ENCODE measurements at places on chromosomes 3 and 15.

DNA sequence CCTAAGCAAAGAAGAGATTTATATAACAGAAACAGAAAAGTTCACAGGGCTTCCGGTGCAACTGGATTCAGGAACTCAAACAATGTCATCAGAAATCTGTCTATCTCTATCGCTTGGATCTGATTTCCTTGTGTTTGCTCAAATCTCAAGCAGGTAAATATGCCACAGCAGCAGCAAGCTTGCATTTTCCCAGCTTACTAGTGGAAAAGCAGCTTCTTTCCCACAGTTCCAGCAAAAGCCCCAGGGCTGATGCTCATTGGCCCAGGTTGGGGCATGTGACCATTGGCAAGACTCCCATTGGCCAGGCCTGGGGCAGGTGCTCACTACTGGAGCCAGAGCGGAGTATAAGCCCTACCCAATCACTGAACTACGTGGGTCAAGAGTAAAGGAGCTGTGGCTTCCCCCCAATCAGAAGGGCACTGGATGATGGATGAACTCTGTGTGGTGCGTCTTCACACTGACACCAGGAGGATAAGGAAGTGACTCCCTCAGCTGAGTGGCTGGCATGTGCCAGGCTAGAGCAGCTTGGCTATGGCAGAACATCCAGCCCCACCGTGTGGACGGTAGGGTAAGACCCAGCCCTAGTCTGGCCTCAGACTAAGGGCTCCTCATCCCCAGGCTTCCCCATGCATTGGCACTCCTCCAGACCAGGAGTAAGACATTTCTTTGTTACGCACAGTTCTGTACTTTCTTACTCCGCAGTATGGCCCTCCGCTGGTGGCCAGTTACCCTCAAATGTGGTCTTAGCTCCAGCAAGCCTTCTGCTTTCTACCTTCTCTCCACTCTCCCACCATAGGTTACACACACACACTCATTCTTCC, 13.1 kb upstream of the VIPR1 start:
- no peak for DNase-seq

GRCh38 chr3:176428552-176428951, 768.7 kb downstream of the TBL1XR1 start:
- no peak for DNase-seq

- DNase-seq = no peak
These were observed 215.6 kb upstream of the CD96 start for GRCh38 chr3:111326144-111326995.

DNA sequence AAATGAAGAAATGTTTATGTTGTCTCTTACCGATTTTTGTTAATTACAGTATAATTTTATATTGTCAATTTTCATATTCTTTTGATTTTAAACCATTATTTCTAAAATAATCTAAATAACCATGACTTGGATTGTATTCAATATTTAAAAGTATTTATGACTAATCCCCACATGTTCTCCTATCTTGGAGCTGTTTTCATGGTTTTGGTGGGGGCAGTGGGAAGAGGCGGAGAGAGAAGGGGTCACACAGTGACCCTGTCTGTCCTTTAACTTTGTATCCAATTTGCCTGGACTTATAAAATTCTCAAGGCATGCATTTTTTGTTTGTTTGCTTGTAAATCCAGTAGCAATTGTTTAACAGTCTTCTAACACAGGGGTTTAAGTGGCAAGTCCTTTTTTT, 407.4 kb downstream of the NTRK3 start:
- no peak for DNase-seq

GRCh38 chr3:51657234-51657633, 13.8 kb upstream of the TEX264 start:
- no peak for DNase-seq

GRCh38 chr3:126509597-126510307, 7.8 kb downstream of the UROC1 start:
- DNase-seq = no peak

DNA sequence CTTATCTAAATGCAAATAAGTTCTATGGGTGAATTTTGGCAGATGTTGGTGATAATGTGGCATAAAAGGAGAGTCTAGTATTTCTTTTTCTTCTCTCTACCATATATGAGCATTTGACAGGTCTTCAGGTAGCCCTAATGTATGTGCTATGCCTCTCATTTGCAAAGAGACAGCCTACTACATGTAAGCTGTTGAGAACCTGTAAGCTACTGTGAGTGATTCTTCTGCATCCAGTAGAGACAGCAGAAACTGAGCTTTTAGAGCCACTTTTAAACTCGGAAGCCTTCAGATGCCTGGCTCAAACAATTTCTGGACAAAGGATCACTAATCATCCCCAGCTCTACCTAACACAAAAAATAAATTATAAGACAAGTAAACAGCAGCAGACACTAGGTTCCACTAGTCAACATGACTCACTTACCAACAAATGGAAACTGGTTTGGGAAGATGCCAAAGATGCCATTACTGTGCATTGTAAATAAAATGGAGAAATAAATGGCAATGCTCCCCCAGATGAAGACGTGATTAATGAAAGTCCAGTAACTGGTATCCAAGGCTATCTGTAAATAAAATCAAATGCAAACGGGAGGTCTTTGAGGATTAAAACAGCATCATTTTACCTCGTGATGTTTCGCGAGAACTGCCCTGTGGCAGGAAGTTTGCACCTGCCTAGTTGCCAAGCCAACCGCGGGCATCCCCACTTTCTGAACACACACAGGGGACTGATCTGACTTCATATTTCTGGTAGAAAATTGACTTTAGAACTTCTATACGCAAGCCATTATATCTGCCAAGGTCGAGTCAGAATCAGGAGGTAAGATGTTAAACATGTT, 245.3 kb downstream of the DTWD1 start:
- DNase-seq = no peak

GRCh38 chr15:48120745-48121144, at the start of gene SLC24A5:
TSS of gene SLC24A5 (plus strand) at chr15:48120990. CDS start at chr15:48121045, 55 bp downstream.
- DNase-seq = no peak

DNA sequence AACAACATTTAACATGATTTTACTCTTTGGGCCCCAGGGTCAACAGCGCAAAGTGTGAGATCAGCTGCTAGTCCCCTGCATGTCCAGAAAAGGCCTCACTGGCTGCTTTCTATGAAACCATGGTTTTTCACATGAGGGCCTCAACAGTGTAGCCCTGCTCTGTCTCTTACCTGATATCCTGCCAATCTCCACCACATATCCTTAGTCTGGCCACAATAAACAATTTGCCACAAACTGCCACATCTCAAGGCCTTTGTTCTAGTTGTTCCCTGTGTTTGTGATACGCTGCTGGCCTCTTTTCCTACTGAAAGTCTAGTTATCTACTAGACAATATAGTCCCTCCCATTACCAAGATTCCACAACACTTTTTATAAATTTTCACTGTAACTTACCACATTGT, 17.7 kb downstream of the VPS39 start:
- no peak for DNase-seq

GRCh38 chr3:39541917-39542329, 74.4 kb downstream of the MOBP start:
- no peak for DNase-seq

GRCh38 chr3:164459521-164460151, 618.7 kb downstream of the SI start:
- DNase-seq = no peak

- no peak for DNase-seq
These were observed 533.5 kb upstream of the ZNF385D start for GRCh38 chr3:22284559-22284958.
